GM23338 (cell line): ENCODE measurements at places on chromosomes 7 and 10.

GRCh38 chr7:151905353-151905752, 28.4 kb upstream of the PRKAG2 start:
- DNase-seq: no peak

- DNase-seq: no peak
Observed at GRCh38 chr10:70858759-70859158, 29.6 kb downstream of the PCBD1 start.

DNA sequence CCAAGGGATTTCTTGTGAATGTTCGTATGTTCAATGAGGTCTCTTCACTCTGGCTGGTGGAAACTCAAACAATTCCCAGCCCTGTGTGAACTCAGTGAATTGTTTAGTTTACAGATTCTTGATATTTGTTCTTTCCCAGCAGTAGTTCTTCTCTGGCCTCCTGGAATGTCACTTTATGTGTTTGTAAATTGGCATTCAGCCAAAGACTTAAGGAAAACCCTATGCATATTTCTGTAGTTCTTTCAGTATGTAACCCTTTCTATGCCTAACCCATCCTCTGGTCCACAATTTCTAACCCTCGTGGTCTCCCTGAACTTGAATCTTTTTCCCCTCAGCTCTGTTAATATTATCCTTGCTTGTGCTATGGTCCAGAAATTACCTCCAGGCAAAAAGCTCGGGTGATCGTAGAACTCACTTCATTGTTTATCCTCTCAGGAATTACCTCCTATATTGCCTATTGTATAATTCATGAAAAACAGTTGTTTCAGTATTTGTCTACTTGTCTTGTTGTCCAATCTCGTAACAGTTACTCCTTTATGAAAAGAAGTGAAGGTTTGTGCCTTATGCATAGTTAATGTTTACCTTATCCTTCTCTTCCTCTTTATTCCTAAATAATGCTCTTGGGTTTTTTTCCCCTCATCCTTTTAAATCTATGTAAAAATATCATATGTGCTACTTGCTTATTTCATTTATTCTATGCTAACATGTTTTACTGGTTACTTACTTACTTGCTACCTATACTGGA, 23.7 kb upstream of the AGR3 start:
- peak; percentile 52 for DNase-seq

- DNase-seq: no peak
Observed at GRCh38 chr7:25965405-25966123, 186.4 kb upstream of the NFE2L3 start.

DNA sequence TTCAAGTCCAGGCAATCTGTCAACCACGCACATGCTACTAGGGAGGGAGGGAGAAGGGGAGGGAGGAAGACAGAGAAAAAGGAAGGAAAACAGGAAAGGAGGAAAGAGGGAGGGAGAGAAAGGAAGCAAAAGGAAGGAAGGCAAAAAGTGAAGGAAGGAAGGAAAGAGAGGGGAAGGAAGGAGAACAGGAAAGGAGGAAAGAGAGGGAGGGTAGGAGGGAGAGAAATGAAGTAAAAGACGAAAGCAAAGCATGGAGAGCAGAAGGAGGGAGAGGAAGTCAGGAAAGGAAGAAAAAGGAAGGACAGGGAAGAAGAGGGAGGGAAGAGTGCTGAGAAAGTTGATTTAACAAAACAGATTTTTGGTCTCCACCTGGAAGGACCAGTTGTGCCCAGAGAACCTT, 25.6 kb downstream of the KLF6 start:
- DNase-seq: no peak

GRCh38 chr10:103273041-103273441, 3.9 kb upstream of the INA start:
- DNase-seq: no peak

DNA sequence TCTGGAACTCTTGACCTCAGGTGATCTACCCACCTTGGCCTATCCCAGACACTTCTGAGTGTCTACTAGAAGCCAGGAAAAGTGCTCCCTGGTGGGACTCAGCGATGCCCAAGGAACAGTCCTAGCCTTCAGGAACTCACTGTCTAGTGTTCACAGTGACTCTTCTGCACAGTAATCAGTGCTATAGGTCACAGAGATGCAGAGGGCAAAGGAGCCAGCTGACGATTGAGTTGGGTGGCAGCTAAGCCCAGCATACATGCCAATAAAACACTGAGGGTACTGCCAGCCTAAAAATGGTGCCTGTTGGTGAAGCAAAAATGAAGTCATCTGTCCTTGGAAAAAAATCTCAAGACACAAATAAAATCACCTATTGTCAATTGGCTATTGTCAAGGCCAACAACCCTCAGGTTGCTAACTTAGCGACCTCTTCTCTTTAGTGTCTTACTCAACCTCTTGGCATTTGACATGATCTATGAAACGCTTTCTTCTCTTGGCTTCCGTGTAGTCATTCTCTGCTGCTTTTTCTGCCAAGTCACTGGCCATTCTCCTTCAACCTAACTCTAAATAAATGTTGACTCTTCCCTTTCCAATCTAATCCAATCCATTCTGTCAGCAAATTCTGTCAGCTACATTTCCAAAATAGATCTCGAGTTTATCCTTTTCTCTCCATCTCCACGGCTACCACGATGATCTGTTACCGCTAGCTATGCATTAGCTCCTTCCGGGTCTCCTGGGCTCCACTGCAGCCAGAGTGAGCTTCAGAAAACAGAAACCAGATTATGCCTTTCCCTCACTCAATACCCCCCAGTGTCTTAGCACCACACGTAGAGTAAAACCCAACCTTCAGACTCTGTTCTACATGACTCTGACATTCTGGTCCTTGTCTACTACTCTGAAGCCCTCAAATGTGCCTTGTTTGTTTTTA, 99.2 kb downstream of the ATXN7L1 start:
- no peak for DNase-seq

DNA sequence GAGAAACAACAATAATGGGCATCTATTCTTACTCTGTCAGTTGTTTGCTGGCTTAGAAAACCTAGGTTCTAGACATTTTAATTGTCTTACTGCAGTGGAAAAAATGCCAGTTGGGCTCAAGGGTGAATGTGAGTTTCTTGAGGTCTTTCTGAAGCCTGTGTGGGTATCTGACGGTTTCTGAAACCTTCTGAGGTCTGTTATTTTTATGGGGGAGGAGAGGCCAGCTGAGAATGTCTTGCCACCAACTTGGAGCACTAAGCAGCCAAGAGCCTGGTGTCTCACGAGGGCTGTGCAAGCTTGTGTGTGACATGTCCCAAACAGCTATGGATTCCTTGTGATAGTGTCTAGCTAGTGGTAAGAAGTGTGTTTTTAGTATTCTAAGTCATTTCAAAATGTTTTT, 24.2 kb upstream of the DDC start:
- DNase-seq: no peak

DNA sequence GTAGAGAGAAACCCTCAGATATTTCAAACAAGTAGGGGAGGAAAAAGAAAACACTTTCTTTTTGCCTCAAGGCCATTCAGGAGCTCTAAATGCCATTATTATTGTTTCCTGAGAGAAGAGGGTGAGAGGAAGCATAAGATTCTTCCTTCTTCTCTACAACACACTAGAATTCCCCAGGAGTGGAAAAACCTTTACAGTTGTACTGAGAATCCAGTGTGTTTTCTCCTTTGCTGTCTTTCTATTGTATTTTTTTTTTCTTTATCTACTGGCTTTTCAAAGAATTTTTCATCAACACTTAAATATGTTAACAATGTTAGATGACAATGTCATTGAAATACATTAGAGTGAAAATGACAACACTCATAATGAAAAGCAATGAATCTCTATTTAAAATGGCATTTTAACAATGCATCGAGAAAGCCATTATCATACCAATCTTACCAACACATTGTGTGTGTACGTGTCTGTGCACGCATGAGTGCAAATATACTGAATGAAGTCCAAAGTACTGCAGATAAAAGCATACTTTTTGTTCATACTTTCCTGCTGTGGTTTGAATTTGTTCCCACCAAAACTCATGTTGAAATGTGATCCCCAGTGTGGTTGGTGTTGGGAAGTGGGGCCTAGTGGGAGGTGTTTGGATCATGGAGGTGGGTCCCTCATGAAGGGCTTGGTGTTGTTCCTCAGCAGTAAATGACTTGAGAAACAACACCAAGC, 24.2 kb upstream of the MACC1 start:
- DNase-seq: no peak

- no peak for DNase-seq
Observed at GRCh38 chr7:136063326-136063666, 86.1 kb upstream of the MTPN start.

GRCh38 chr10:24390746-24391145, 181.8 kb downstream of the KIAA1217 start:
- DNase-seq: no peak

GRCh38 chr10:15037691-15038090, 6.1 kb upstream of the OLAH start:
- DNase-seq: no peak

GRCh38 chr10:74099836-74100235, 50.8 kb downstream of the AP3M1 start:
- DNase-seq: no peak

DNA sequence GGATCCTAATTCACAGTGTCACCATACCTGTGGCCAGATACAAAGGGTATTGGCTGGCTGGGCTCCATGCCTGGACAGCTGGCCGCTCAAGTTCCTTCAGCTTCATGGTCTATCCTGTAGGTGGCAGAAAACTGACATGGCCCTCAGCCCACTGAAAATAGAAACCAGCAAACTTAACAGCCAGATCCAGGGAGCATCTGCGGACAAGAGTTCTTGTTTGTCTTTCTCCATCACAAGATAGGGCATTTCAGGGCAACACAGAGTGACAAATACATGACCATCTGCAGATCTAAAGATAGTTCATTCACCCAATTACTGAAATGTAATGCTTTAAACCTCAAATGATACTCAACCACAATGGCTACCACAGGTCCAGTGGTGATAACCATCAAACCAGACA, 2.8 kb downstream of the SEC31B start:
- DNase-seq: peak; percentile 64

- DNase-seq: no peak
Observed at GRCh38 chr10:24374134-24374915, 165.4 kb downstream of the KIAA1217 start.

DNA sequence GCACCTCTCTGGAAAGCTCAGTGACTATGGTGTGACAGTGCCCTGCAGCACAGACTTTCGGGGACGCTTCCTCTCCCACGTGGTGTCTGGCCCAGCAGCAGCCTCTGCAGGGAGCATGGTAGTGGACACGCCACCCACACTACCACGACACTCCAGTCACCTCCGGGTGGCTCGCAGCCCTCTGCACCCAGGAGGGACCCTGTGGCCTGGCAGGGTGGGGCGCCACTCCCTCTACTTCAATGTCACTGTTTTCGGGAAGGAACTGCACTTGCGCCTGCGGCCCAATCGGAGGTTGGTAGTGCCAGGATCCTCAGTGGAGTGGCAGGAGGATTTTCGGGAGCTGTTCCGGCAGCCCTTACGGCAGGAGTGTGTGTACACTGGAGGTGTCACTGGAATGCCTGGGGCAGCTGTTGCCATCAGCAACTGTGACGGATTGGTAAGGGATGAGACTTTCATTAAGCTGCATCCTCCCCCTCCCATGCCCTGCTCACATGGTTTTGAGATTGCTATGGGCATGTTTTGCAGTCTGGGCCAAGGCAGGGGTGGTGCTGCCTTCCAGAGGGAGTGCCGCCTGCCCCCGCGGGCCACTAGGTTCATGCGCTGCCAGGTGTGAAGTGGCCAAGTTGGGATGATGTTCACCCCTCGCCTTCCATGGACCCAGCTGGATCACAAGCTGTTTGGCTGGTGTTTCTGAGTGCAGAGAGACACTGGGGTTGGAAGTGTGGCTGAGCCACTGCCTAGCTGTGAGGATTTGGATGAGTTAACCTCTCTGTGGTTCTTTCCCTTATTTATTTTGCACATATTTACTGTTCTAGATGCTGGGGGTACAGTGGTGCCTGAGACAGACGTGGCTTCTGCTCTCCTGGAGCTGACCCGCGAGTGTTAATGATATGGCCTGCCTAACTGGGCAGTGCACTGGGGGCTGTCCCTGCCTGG, 2.5 kb downstream of the ADAMTS14 start:
- no peak for DNase-seq

- DNase-seq: no peak
Observed at GRCh38 chr7:150435390-150436073, 14.9 kb upstream of the GIMAP8 start.

DNA sequence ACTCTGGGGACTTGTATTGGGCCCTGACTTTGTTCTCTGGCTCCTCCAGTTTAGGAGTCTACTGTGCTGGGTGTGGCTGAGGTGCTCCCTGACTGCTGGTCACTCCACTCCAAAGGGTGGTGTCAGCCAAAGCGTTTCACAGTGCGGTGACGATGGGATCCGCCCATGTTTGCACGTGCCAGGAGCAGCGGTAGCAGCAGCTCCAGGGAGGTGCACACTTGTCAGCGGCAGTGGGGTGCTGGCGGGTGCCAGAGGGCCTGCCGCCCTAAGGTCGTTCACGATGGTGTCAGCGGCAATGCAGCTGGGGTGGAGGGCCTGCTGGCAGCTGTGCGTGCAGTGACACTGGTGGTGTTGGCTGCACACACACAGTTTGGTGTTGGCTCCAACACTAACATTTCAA, 268.5 kb upstream of the AKR1E2 start:
- DNase-seq: no peak

GRCh38 chr7:47379629-47380324, 202.1 kb downstream of the TNS3 start:
- peak; percentile 42 for DNase-seq

DNA sequence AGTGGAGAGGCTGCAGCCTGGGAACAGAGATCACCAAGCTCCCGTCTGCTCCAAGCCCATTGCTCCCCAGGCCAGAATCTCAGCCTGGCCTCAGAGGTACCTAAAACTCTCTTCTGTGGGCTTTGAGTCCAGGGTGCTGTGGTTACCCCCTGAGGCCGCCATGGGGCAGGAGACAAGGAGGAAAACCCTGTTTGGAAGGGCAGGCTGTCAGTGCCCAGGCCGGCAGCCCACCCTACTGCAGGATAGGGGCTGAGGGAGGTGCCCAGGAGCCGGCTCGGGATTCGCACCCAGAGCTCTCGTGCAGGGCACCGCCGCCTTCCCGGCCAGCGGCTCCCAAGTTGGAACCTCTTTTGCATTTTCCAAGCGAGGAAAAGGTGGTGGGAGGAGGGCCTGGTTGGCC, 24.5 kb downstream of the UNCX start:
- no peak for DNase-seq

- DNase-seq: peak; percentile 50
Observed at GRCh38 chr10:13613519-13613918, 26.8 kb downstream of the PRPF18 start.

DNA sequence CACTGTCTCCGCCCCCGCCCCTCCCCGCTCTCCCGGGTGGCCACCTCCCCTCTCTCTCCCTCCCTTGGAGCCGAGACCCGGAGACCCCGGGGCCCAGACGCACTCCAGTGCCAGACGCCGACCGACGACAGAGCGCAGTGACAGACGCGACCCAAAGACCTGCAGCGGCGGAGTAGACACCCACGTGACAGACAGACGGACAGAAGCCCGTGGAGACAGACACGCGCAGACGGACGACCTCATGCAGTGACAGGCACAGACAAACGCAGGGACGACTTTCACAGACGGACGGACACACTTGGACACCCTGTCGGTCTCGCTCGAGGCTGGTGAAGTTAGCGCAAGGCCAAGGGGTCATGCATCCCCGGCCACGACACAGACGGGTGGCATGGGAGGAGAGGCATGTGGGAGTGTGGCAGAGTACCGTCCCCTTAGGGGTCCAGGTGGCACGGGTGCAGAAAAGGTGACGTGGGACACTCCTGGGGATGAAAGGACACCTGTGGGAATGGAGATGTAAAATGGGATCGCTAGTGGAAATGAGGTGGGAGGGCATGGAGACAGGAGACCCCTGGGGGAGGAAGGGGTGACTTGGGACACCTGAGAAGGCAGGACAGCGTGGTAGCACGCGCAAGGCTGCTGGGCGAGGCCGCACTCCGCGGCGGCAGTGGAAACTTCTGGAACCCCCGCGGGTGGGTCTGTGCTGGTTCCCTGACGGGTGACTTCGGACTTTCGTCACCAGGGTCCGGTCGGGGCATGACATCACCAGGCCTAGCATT, 456 bp upstream of the ACHE start:
- DNase-seq: peak; percentile 51
